Activated naive CD4-positive, alpha-beta T cell treated with anti-CD3 and anti-CD28 coated beads for 36 hours (primary cell): ENCODE measurements at places on chromosomes 1 and 21.

- no peak for DNase-seq
- no peaks in the 10 kb centered on the region for H3K4me1 ChIP-seq
- H3K4me3 ChIP-seq: no peak overlapping the region
- H3K27me3 ChIP-seq: peaks cover 14% of the 10 kb centered on the region
Measured at GRCh38 chr1:178407655-178408054, 89.1 kb downstream of the CLEC20A start.

DNA sequence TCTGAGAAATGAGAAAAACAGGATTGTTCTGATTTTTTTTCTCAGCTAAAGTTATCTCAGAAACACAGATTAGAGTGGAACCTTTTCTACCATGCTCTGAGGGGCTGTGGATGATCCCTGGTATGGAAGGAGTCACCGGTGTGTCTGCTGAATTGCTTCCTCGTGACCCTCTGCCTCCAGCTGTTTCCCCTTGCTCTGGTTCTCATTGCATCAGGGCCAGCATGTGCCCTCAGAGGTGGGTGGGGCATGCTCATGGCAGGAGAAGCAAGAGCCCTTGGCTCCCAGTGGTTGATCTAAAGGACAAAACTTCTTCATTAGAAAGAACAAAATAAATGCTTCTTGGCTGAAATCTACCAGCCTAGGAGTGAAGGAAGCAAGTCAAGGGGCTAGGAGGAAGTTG, 183.2 kb upstream of the HMCN1 start:
- no peak for DNase-seq
- no peak overlapping the region for H3K27ac ChIP-seq
- H3K27me3 ChIP-seq: no peaks in the 10 kb centered on the region
- no peaks in the 10 kb centered on the region for H3K4me1 ChIP-seq

- H3K4me1 ChIP-seq: peaks cover 26% of the 10 kb centered on the region
Measured at GRCh38 chr1:35447278-35447677, 109.9 kb downstream of the KIAA0319L start.

- no peaks in the 10 kb centered on the region for H3K36me3 ChIP-seq
- peaks cover 3% of the 10 kb centered on the region for H3K4me1 ChIP-seq
- peaks cover 11% of the 10 kb centered on the region for H3K27me3 ChIP-seq
- H3K4me3 ChIP-seq: peak overlapping the region; percentile 54
Measured at GRCh38 chr1:6261615-6261995, 707 bp upstream of the GPR153 start.
